ENCODE measurements at places on chromosomes 6 and 20. TPM values are rescaled to one million over a fixed set of nuclear protein-coding genes. Genes with fewer than 3 reads are reported as not detected.

DNA sequence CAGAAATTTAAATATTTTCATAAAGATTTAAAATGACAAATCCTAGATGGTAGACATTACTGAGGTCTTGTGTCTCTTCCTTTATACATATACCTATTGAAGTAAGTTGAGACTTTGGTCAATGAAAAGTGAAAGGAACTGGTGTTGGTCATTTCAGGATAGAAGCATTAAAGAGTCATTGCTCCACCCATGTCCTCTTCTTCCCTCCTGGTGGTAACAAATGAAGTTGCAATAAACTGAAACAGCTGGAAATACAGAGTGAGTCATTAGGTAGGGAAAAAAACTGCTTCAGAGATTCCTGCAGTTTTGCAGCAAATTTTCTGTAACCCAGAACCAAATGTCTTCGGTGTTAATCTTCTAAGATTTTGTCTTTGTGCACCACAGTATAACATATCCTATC is 448.0 kb downstream of the EYS start:
- no peak for DNase-seq

- DNase-seq: no peak
These were observed 12.4 kb downstream of the LAMA4 start for GRCh38 chr6:112241820-112242429.

- peak; percentile 68 for DNase-seq
These were observed 28.4 kb downstream of the PRDM1 start for GRCh38 chr6:106114492-106114891.

DNA sequence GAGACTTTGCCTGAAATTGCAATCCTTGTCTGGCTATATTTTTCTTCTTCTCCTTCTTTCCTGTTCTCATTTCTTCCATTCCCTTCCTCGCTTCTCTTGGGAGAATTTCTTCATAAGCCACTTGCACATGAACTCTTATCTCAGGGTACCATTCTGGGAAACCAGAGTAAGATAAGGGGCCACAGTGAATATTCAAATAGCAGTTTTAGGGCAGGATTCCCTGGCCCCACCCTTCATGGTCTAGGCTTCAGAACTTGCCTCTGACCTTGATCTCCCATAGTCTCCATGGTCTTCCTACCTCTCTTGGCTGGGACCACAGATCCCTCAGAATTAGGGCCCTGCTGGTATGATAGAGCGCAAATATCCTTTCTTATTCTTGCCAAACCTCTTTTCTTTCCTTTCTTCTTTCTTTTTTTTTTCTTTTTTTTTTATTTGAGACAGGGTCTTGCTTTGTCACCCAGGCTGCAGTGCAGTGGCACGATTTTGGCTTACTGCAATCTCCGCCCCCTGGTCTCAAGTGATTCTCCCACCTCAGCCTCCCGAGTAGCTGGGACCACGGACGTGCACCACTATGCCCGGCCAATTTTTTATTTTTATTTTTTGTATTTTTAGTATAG is 123.0 kb upstream of the CITED2 start:
- DNase-seq: no peak

DNA sequence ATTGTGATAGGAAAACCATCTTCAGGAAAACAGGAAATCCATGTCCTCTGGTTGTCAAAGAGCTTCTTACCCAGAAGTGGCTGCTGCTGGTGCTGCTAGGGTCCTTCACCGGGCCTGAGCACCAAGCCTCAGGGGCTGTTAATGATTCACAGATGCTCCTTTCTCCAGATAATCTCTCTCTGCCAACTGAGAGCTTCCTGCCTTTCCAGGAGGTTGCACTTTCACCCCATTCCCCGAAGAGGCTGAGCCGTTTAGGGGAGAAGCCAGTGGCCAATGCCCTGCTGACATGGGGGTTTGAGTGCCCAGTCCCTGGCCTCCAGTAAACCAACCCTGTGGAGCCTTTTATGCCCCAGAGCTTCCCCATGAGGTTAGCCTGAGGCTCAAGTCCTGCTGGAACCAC is 122.4 kb downstream of the CBLN4 start:
- no peak for DNase-seq

GRCh38 chr6:32166411-32167061 is 2.1 kb downstream of the EGFL8 start:
- DNase-seq: no peak

DNA sequence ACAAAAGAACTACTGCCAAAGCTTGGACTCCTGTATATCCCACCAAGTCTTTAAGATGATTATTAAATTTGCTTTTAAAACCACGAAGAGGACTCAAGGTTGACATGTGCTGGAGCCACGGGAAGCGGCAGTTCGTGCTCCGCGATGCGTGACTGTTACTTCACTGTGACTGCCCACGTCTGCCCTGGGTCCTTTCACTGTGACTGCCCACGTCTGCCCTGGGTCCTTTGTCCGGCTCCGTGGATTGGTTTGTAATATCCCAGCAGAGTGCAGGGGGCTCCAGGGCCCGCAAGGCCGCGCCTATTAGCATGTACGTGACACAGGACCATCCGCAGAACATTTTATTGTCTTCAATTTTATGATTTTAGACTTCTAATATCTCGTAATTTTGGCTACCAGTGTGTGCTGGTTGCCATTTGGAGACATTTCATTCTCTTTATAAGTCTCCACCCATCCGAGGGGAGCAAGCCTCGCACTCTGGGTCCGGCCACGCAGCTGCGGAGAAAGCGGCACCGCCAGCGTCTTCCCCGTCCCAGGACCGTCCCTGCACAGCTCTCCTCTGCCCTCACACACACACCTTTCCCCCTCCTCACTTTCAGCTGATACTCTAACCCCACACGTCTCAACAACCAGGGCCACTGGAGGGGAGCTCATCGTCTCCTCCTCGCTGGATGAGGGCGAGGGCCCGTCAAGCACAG is 42.9 kb downstream of the DACT2 start:
- no peak for DNase-seq

DNA sequence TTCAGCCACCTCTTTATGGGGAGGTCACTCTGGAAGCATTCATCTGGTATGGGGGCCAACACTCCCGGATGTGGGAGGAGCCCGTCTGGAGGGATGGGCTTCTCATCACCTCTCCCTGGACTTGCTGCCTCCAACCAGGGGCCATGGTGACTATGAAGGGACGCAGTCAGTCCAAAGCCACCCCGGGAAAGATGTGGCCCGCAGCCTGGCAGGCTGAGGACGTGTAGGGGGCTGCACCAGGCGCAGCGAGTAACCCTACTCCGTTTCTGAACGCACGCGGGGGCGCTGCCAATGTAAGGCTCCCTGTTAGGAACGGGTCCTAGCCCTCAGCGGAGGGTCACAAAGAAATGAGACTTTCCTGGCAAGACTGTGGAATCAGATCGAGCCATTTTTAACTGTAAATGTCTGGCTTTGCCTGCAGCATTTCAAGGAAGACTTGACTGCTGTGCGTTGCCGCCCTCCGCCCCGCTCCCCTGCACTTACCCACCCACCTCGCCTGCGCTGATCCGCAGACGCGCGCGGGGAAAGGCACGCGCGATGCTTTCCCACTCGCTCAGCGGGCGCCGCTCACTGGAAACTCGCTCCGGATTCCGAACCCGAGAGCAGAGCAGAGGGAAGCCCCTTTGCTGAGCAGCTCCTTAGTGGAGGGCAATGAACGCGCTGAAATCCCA is 55.1 kb downstream of the IL20RA start:
- no peak for DNase-seq

DNA sequence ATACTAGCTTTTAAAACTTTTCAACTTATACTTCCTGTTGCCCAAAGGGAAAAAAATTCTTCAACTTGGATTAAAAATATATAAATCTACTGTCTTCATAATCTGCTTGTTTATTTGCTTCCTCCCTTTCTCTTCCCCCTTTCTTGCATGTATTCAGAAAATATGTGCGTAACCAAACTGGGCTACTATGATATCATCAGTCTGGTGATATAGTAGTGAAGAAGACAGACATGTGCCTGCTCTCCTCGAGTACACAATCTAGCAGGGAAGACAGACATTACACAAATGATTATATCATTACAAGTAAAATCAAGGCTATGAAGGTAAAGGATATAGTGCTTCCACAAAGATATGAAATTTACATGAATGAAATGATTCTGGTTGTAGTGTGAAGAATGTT is 31.0 kb downstream of the IBTK start:
- no peak for DNase-seq

Gene NMBR
- not detected for total RNA-seq

Gene MRPS18A
- total RNA-seq: 65.3 TPM

Gene NOX3
- total RNA-seq: not detected

Measured in activated naive CD8-positive, alpha-beta T cell treated with anti-CD3 and anti-CD28 coated beads for 36 hours (primary cell).